SW 1271 (cell line): ENCODE measurements at places on chromosomes 1 and 21.

GRCh38 chr1:52305417-52306226 lies 60.4 kb downstream of the CC2D1B start:
- DNase-seq = no peak

DNA sequence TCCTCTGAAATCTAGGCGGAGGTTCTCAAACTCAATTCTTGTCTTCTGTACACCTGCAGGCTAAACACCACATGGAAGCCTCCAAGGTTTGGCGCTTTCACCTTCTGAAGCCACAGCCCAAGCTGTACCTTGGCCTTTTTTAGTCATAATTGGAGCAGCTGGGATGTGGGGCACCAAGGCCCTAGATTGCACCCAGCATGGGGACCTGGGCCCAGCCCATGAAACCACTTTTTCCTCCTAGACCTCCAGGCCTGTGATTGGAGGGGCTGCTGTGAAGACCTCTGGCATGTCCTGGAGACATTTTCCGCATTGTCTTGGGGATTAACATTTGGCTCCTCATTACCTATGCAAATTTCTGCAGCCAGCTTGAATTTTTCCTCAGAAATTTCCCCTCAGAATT lies 181.0 kb downstream of the TYW3 start:
- DNase-seq = no peak

DNA sequence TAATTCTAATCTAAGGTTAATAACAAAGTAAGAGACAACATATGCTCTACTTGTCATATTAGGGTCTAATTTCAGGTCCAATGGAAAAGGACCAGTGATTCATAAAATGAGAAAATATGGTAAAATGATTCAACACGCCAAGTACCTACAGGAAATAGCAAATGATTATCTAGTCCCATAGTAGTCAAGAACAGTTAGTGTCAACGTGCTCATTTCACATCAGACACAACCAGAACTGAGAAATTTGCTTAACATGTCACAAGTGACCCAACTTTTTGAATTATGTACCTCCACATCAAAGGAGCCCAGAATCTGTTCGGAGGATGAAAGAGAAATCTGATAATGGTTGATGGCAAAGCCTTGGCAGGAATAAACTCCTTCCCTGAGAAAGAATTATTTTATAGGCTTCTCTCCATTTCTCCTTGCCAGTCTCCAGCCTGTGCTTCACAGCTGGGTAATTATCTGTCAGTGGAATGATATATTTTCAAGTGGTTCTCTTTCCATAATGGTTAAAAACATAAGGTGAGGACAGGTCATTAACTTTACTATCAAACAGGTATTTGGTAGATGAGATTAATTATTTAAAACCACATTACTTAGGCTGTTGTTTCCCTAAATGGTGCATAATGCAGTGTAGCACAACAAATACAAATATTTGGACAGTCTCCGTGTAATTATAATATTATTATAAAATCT lies 83.2 kb downstream of the APP start:
- no peak for DNase-seq

DNA sequence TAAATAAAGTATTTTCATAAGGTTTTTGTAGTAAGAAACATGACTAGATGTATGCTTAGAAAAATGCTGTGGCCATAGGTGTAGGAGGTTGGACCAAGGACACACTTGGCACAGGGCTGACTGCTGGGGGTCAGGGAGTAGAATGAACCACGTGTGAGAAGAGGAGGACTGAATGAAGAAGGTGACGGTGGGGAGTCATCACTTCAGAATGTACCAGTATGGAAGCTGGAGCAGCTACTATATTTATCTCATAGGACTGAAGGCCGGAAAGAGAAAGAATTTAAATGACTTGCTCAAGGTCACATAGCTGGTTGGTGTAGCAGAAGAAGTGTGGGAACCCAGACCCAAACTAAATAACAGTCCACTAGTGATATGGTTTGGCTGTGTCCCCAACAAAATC lies 79.8 kb upstream of the HAO2 start:
- no peak for DNase-seq

DNA sequence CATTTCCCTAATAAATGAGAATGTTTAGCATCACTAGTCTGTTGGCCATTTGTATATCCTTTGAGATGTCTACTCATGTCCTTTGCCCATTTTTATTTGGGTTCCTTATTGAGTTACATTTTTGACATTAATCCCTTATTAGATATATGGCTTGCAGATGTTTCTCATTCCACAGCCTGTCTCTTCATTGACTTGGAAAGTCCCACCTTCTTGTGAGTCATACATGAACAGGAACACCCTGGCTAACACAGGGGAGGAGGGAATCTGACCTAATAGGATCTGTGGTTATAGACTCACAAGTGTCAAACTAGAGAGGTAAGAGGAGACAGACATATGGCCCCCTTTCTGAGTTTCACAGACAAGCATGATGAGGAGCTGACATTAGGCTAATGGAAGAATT lies 11.5 kb downstream of the ZP4 start:
- peak; percentile 5 for DNase-seq

GRCh38 chr1:156571261-156571852 lies 1.0 kb downstream of the IQGAP3 start:
- peak; percentile 5 for DNase-seq

DNA sequence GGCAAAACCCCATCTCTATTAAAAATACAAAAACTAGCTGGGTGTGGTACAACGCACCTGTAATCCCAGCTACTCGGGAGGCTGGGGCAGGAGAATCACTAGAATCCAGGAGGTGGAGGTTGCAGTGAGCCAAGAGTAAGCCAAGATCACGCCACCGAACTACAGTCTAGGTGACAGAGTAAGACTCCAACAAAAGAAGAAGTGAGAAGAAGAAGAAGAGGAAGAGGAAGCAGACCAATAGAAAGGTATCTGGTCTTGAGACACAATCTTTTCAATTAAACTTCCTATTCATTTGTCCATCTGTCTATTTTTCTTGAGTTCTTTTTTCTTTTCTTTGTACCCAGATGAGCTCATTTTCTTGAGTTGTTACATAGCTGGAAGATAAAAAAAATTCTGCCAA lies 55.7 kb upstream of the ACADM start:
- no peak for DNase-seq

GRCh38 chr1:211469938-211470529 lies 21.9 kb downstream of the RD3 start:
- peak; percentile 36 for DNase-seq

DNA sequence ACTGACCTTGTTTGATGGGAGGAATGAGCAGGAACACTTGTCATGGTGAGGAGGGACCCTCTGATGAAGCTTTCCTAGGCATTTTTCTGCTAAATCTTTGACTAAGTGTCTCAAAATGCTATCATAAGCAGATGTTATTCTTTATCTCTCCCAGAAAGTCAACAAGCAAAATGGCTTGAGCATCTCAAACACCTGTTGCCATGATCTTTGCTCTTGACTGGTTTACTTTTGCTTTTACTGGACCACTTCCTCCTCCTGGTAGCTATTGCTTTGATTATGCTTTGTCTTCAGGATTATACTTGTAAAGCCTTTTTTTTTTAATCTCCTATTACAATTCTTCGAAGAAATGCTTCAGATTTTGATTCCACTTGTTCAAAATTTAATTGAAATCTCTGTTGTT lies 157.4 kb downstream of the GPR52 start:
- no peak for DNase-seq
